ENCODE measurements at places on chromosomes 1 and 21.
A peak's percentile ranks its signal among the peaks of the same experiment; 100 is the strongest.

- DNase-seq = no peak
These were observed 3.8 kb downstream of the RGS13 start for GRCh38 chr1:192639607-192640368.

- DNase-seq = no peak
These were observed 33.7 kb upstream of the PLA2G2C start for GRCh38 chr1:20220036-20220435.

DNA sequence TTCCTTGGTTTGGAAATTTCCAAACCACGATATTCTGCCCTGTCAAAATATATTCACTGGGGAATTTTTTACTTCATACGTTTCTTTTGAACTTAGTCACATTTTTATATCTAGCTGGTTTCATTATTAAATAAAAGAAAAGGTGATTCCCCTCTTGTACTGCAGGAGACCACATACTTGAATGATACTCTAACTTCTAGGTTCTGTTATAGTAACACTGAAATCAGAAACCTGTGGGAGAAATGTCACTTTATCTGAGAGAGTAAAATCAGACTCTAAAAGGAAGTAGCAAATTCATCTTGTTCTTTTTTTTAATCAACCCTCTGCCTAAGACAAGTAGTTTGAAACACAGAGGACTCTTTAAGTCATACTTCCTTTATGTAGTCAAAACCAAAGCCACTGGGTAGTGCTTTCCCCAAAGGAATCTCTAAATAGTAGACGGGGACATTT is 34.4 kb downstream of the MRPL39 start:
- DNase-seq = no peak

GRCh38 chr1:69645477-69645876 is 77.8 kb downstream of the LRRC7 start:
- DNase-seq = no peak

GRCh38 chr1:37073854-37074379 is 39.6 kb upstream of the GRIK3 start:
- no peak for DNase-seq

GRCh38 chr1:11188858-11189451 is at the start of gene ANGPTL7:
TSS of gene ANGPTL7 (plus strand) at chr1:11189355. CDS start at chr1:11189580, 225 bp downstream.
- no peak for DNase-seq

DNA sequence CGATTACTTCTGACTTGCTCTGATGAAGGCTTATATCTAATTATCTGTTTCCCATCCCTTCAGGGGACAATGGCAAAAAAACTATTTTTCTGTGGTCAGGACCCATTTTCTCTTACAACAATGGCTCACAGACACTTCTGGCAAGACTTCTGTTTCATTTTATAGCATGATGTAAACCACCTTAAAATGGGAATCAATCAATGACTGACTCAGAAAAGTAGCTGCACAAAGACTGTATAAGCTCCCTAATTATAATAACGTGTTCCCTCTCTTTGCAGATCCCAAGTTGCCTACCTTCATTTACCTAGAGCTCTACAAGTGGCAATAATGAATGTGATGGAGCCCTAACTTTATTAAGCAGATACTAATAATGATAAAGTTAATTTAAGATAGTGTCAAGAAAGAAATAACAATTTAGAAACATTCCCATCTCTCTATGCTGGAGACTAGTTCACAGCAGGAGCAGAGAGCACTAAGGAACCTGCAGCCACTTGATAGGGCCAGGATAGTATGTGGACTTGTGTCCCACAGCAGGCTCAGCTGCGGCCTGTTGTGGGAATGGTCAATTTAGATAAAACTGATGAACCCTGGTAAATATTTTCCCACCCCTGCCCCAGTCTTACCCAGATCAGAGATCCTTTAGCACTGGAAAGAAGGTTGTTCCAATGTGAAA is 538 bp downstream of the GBP2 start:
- no peak for DNase-seq

DNA sequence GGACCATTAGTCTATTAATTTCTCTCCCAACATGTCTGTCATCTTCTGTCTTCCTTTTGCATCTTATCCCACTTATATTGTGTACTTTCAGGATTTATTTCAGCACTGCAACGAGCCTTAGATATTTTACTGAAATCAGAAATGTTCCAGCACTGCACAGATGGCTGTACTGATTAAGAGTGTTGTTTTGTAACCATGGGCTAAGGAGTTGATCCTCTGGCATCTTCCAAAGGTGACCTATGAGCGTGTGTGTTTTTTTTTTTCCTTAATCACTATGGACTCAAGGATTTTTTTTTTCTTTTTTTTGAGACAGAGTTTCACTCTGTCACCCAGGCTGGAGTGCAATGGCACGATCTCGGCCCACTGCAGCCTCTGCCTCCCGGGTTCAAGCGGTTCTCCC is 7.1 kb upstream of the DDX59 start:
- no peak for DNase-seq

DNA sequence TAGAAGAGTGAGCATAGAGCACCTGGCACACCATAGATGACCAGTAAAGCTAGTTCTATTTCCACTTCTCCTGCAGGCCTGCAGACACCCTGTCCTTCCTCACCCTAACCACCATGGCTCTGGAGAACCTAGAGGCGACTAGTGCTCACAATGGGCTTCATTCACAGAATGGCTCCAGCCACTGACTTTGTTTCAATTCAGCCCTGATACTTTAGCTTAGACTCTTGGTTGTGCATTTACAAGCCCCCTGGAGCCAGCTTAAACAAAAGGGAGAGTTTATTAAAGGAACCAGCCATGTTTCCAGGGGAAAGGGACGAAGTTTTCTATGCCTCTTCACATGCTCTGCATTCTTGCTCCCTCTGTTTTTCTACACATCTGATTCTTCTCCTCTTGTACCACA is 123.7 kb downstream of the NAV1 start:
- no peak for DNase-seq

- DNase-seq = no peak
These were observed 7.7 kb upstream of the SYNJ1 start for GRCh38 chr21:32735524-32735923.

DNA sequence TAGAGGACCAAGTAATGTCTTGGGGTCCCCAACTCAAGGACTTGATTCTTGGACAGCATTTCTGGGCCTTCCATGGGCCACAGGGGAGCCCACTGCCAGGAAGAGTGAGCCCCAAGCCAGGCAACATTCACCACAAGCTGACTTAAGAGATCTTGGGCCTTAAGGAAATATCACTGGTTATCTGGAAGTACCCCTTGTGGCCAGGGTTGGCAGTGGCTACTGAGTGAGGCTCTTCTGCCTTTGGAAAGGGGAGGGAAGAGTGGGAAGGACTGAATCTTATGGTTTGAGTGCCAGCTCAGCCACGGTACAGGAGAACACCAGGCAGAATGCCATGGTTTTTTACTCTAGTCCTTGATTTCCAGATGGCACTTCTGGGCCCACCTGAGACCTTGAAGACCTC is 228.9 kb upstream of the RGS18 start:
- DNase-seq = no peak

GRCh38 chr1:5514527-5515183 is 477.6 kb downstream of the NPHP4 start:
- DNase-seq = peak; percentile 74

GRCh38 chr1:24516506-24516905 is 13.9 kb downstream of the RCAN3 start:
- no peak for DNase-seq
